ENCODE measurements at places on chromosomes 5 and 9.

DNA sequence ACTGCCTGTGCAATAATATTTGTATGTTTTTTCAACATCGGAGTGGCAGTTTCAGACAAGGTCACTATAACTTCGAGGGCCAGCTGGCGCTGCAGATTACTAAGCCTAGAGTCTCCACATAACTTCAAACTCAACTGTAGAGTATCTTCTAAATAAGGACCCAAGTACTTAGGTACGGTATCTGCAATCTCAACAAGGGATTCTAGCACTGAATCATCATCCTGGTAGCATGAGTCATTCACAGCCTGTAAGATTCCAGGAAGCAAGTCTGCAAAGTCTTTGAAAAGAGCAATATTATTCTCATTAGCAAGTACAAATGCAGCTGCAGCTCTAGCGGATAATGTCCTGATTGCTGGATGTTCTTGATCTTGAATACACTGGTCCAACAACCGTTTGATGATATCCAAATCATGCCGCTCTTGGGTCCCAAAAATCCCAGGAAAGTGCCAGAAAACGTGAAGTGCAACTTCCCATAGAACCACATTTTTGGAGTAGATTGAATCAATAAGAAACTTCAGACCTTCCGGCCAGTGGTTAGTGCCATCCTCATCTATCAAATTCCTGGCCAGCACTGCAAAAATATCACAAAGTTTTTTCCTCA lies 654 bp downstream of the RANBP6 start:
- DNase-seq = no peak

GRCh38 chr5:108749128-108749861 lies 1.6 kb downstream of the FER start:
- DNase-seq = no peak

GRCh38 chr5:15450949-15451348 lies 49.0 kb upstream of the FBXL7 start:
- no peak for DNase-seq

- no peak for DNase-seq
Observed at GRCh38 chr9:131358556-131358955, 35.3 kb upstream of the PRRC2B start.

GRCh38 chr5:168916852-168917251 lies 337.7 kb upstream of the PANK3 start:
- no peak for DNase-seq

GRCh38 chr5:110517396-110517795 lies 209.1 kb downstream of the TMEM232 start:
- no peak for DNase-seq

GRCh38 chr9:115165233-115165632 lies 47.3 kb upstream of the TNC start:
- DNase-seq = no peak

DNA sequence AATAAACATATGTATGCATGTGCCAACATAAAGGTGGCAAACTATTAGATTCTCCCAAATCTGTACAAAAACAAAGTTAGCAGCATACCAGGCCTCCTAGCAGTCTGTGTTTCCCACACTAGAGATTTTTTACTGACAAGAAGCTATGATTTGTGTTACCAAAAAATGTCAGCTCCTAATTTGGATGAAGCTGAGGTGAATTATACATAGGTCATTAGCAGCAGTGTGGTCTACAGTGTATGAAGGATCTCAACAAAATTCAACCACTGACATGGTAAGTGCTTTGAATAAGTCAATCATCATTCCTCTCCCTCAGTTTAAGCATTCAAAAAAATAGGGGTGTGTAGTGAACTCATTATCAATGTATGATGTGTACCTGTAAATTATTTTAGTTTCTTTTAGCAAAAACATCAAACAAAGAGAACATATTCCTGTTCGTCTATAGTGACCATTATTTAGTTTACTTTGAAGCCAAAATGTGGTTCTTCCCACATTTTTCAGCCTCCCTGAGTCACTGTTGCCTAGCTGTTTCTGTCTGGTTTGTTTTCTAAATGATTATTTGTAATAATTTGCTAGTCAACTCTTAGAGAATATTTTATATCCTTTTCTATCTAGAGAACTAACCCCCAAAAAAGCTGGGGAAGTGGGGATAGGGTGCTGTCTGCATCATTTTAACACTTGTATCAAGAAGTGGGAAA lies 52.1 kb upstream of the RGMB start:
- no peak for DNase-seq

DNA sequence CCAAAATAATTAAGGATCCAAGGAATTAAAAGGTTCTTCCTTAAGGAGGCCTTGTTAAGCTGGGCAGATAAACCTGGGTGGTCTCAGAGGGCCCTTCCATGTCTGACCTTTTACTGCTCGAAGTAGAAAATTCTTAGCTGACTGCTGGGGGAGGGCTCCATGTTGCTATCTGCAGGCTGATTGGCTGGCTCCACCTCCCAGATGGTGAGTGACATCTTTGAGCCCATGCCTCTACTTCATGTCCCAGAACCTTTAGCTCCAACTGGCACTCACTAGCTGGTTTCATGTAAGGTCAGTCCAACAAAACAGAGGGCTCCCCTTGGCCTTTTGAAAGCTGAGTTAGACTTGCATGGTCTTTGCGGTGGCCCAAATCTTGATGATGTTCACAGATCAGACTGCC lies 188.2 kb downstream of the PAX5 start:
- no peak for DNase-seq

- no peak for DNase-seq
Observed at GRCh38 chr9:22117511-22118384, 108.6 kb upstream of the CDKN2B start.

- DNase-seq = no peak
Observed at GRCh38 chr5:117590944-117591343, 1016.3 kb upstream of the SEMA6A start.

GRCh38 chr5:180604271-180604670 lies 13.0 kb upstream of the SCGB3A1 start:
- no peak for DNase-seq

Measured in stimulated activated CD4-positive, alpha-beta T cell treated with anti-CD3 and anti-CD28 coated beads, Interleukin-12 subunit alpha, Interleukin-12 subunit beta, amount 100 ng/mL, for 4 hours (primary cell).